Lower leg skin (tissue), 4 donors: ENCODE measurements at places on chromosomes 13 and 19.

DNA sequence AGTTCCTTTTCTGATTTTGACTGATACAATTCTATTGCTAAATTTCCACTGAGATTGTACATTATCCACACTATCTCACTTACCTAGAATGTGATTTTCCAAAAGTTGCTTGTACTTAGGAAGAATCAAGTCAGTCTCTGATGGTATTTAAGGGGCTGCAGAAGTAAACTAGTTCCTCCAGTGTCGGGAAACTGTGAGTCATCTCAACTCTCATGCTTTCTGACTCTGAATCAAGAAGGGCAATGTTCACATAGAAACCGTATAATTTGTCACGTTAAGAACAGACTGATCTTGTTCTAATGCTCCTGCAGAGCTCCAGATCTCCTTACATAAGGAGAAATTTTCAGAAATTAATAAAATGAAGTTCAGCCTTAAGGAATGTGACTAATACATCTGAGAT lies 369.3 kb downstream of the KLF5 start:
- no peak for DNase-seq

GRCh38 chr19:55579766-55580621 lies 654 bp downstream of the ZNF579 start:
- no peak for DNase-seq

DNA sequence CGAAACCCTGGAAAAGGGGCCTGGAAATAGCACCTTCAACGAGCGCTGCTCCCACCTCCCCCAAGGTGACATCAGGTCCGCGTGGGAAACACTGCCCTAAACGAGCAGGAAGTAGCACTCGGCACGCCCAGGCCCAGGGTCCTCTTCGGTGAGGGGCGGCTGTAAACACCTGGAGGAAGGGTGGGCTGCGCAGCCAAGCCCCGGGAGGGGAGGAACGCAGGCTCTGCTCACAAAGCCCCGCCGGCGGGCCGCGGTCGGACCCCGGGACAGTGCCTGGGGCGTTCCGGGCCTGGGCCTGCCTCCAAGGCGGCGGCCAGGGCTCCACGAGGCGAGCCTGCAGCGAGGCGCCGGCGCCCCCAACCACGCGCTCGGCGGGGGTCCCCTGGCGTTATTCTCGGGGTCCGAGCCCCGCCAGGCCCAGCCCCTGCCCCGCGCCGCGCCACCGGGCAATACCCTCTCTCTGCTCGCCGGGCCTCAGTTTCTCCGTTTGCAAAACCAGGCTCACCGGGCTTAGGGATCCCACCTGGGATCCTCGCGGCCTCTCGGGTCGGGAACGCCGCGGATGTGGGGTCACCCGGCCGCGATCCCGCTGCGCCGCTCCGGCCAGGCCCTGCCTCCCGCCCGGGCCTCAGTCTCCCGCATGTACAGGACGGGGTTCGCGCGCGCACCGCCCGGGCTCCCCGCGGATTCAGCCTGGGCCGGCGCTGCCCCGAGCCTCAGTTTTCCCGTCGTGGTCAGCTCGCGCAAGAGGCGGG lies 630 bp downstream of the RNF126 start:
- DNase-seq, result no peak

DNA sequence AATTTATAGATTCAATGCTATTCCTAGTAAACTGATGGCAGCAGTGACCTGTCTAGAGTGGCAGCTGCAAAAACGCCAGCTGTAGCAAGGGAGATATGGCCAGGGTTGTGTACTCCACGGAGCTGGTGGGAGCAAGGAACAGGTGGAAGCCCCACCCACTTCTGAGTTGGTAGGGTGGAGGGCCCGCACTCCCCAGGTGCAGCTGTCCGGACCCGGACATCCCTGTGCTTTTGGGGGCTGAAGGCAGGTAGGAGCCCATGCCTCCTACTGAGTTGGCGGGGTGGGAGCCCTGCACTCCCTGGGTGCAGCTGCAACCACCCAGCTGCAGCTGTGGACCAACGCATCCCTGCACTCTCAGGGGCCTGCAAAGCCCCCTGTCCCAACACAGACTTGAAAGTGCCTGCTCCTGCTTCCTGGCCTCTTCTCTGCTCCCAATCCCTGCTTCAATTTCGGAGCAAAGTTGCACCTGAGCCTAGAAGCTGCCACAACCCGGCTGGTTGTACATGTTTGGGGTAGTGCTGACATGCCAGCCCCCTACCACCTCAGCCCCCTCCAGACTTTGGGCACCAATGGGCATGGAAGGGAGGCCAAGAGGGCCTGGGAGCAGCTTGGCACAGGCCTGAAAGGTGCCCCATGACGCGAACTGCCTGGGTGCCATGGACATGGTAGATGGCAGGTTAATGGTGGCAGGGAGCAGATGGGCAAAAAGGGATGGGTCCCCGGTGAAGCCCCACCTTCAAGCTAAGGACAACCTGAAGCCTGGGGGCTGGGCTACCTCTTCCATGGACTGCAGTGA lies 19.8 kb downstream of the UGGT2 start:
- no peak for DNase-seq

- DNase-seq, result no peak
These were observed 11.5 kb downstream of the CUL4A start for GRCh38 chr13:113220877-113221276.

DNA sequence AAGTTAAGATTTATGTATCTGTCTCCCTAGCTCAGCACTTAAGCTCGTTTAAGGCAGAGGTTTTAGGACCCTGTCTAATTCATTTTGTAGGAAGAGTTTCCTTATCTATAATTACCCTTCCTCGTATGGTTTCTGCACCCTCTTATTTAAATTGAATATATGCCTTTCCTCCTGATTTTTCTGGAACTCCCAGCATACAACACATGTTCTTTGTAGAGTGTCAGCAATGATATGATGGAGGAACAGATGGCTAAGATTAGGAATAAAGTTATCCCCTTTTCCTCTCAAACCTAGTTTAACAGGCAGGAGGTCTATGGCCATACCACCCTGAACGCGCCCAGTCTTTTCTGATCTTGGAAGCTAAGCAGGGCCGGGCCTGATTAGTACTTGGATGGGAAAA lies 359.5 kb downstream of the PCDH17 start:
- no peak for DNase-seq

- no peak for DNase-seq
These were observed 122.1 kb downstream of the COG6 start for GRCh38 chr13:39777527-39778061.

GRCh38 chr19:45526143-45526542 lies 18.9 kb downstream of the VASP start:
- no peak for DNase-seq

DNA sequence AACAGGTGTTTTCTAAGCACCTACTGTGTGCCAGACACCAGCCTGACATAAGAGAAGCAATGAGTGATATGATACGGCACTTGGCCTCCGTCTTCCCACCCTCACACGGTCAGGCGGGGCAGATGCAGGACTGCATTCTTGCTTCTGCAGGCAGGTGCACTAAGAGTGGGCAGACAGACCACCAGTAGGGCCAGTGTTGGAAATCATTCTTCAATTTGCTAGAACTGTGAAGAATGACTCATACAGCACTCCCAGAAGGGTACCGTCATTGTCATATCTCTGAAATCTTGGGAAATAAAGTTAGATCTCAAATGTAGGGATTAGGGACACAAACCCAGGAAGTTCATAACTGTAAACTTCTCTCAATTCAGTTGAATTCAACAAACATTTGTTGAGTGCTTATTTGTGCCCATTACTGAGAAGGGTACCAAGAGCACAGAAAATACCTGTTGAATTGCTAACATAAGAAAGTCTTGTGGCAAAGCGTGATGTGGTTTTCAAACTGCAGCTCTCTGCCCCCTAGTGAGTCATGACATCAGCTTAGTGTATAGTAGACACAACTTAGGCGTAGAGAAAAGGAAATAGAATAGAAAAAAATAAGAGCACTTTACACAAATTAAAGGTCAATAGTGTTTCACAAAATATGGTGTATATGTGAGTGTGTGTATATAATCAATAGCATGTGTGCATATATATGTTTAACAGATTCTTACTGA lies 76.1 kb downstream of the TEX26 start:
- DNase-seq, result no peak

GRCh38 chr13:58085819-58086218 lies 454.3 kb downstream of the PCDH17 start:
- no peak for DNase-seq

- no peak for DNase-seq
These were observed 13.4 kb downstream of the ZNF460 start for GRCh38 chr19:57293719-57294118.

DNA sequence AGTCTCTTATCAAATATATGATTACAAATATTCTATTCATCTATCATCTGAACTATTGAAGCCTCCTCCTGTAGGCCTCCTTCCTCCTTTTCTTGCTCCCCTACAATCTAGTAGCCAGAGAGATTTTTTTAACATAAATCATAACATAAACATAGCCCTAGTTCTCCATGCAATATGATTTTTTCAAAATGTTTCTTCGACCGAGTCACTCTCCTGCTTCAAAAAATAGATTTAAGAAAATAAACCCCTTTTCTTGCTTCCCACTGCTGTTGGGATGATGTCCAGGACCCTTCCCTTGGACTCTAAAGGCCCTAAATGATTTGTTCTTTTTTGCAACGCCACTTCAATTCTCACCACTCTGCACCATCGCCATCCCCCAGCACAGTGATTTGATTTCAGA lies 319.7 kb upstream of the TSHZ3 start:
- DNase-seq, result no peak

DNA sequence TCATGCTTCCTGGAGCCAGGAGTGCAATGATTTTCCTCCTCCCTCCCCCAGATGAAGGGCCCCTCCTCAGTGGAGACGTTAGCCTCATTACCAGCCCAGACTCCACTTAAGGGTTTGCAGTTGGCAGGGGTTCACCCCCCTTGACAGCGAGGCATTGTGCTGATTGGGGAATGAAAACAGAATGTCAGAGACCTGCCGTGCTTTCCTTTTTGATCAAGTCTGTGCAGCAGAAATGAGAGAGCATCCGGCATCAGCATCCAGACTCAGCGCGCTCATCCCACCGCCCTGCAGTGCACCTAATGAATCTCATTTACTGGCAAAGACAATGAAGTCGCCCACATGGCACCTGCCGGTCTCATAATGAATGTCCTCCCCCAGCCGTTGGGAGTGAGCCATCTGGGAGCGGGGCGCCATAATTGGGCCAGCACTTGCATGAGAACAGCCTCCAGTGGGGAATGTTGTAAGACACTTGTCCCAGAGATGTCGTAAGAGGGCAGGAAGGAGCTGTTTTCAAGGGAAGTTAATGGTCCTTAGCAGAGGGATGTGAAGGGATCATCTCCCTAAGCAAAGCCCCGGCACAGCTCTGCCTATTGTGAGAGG lies 98.3 kb upstream of the UQCRFS1 start:
- no peak for DNase-seq

- DNase-seq, result no peak
These were observed 158.9 kb downstream of the EFNB2 start for GRCh38 chr13:106376401-106377112.

DNA sequence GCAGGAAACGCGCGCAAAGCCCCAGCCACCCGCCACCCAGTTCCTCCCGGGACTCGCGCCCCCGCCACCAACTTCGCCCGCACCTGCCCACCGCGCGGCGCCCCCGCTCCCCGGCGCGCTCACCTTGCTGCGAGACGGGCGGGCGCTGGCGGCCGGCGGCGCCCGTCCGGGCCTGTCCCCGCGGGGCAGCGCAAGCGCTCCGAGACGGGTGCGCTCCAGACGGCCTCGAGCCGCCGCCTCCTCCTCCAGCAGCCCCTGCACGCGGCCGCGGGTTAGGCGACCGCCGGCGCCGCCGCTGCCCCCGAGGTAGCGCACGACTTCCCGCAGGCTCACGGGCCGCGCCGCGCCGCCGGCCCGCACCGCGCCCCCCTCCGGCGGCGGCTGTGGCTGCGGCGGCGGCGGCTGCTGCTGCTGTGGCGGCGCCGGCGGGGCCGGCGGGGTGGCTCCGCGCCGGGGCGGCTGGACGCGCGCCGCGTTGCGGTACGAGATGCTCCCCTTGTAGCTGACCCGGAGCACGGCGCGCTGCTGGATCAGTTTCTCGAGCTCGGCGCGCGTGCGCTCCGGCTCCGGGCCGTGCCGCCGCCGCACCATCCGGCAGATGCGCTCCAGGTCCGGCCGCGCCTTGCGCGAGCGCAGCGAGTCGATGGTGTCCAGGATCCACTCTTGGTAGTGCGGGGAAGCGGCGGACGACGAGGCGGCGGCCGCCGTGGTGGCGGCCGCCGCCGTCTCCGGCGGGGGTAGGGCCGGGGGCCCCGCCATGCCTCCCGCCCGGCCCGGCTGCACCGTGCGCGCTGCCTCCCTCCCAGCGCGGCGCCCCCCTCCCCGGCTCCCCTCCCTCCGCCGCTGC lies 666 bp downstream of the SAMD1 start:
- peak; percentile 89 for DNase-seq

- no peak for DNase-seq
These were observed 446.9 kb downstream of the COG6 start for GRCh38 chr13:40102360-40102727.

GRCh38 chr19:29079356-29080032 lies 133.5 kb downstream of the UQCRFS1 start:
- no peak for DNase-seq

DNA sequence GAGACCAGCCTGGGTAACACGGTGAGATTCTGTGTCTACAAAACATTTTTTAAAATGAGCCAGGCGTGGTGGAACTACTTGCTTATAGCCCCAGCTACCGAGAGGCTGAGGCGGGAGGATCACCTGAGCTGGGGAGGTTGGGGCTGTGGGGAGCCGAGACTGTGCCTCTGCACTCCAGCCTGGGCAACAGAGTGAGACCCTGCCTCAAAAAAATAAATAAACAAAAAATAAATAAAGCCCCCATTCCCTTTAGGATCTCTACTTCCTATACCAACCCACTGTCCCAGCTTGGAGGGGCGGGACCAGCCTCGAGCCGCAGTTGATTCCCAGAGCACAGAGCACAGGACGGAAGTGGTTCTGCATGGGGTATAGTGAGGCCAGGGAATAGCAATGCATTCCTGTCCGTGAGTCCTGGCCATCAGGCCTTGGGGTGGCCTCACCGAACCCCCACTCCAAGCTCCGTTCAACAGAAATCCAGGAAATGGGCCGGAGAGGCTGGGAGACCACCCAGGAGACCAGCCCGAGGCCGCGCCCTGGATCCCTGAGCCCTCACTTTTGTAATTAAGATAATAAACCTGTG lies 4.9 kb upstream of the PTBP1 start:
- no peak for DNase-seq

DNA sequence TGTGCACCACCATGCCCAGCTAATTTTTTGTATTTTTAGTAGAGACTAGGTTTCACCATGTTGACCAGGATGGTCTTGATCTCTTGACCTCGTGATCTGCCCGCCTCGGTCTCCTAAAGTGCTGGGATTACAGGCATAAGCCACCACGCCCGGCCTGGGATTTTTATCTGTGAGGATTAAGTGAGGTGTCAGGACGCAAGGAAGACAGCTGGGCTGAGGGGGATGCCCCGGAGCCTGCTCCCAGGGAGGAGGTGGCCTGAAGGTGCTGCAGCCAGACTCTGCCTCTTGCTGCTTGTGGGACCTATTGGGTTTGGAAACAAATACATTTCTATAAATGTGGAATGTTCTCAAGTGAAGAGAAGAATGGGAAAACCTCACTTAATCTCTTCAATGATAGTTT lies 131.6 kb downstream of the OLFM4 start:
- no peak for DNase-seq

DNA sequence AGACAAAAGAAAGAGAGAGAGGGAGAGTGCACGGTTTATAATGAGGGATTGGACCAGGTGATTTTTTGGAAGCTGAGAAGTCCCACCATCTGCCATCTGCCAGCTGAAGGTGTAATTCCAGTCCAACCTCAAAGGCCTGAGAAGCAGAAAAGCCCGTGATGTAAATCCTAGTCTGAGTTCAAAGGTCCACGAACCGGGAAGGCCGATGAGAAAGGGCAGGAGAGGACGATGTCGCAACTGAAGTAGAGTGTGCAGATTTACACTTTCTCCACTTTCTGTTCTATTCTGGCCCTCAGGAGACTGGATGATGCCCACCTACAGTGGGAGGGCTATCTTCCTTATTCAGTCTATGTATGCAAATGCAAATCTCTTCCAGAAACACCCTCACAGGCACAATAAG lies 500.0 kb downstream of the DIAPH3 start:
- no peak for DNase-seq
